Activated T-helper 9 cell treated with anti-CD3 and anti-CD28 coated beads, Interleukin-2, amount 50 U/mL, for 16 hours (primary cell): ENCODE measurements at places on chromosomes 4 and X.

DNA sequence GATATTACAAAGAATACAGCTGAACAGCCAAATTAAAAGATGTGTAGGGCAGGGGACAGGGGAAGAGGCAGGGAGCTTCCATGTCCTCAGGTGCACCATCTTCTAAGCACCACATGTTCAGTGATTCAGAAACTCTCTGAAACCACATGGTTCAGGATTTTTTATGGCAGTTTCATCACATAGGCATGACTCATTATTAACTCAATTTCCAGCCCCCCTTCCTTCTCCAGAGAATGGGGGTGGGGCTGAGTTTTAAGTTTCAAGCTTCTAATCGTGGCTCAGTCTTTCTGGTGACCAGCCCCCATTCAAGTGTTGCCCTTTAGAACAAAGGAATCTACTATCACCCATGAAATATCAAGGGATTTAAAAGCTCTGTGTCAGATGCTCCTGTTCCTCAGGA is 317.8 kb upstream of the GALNT7 start:
- no peak for DNase-seq

GRCh38 chr4:142812091-142812490 is 34.0 kb downstream of the INPP4B start:
- no peak for DNase-seq

- no peak for DNase-seq
These were observed 200.9 kb downstream of the NKX6-1 start for GRCh38 chr4:84298023-84298718.

DNA sequence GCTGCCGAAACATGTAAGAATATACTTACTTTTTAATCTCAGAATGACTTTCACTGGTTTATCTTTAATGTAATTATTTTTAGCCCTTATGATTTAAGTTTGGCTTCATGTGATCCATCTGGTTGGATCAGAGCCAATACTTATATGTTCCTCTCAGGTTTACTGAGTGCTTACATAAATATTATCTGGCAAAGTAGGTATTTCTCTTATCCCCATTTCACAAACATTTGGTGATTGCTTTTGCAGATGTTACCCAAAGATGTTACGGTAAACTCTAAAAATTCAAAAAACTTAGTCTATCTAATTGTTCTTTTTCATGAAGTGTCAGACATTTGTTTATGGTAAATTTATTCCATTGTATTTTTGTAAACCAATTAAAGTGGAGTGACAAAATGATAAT is 115.0 kb upstream of the TLL1 start:
- no peak for DNase-seq

DNA sequence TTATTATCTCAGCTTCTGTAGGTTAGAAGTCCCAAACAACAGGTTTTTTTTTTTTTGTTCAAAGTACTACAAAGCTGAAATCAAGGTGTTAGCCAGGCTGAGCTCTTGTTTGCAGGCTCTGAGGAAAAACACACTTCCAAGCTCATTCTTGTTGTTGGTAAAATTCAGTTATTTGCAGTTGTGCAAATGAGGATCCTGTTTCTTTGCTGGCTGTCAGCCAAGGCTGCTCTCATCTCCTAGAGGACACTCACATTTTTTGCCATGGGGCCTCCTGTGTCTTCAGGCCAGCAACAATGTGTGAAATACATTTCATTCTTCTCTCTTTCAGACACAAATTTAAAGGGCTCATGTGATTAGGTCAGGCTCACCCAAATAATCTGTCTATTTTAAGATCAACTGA is 60.3 kb upstream of the HSD17B10 start:
- no peak for DNase-seq

GRCh38 chrX:44314259-44314734 is 29.2 kb downstream of the EFHC2 start:
- no peak for DNase-seq

GRCh38 chrX:38627683-38628082 is 66.3 kb downstream of the TSPAN7 start:
- no peak for DNase-seq

DNA sequence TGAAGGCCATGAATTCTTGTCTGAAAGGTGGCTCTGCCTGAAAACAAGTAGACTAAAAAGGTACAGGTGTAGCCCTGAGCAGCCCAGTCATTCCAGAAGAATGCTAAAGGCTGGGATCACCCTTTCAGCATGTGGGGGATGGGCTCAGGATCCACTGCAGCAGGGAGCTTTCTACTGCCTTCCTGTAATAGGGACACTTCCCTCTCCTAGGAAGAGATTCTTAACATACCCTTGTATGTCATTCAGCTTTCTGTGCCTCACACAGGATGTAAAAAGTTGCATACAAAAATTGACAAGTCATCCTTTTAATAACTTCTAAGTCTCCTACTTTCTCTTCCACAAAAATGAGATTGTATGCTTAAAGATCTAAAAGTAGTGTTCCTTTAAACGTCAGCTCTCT is 123.3 kb downstream of the ZNF518B start:
- no peak for DNase-seq

GRCh38 chr4:22237155-22237751 is 278.6 kb downstream of the ADGRA3 start:
- DNase-seq, result peak; percentile 1
